ENCODE measurements at places on chromosomes 6 and 20.

DNA sequence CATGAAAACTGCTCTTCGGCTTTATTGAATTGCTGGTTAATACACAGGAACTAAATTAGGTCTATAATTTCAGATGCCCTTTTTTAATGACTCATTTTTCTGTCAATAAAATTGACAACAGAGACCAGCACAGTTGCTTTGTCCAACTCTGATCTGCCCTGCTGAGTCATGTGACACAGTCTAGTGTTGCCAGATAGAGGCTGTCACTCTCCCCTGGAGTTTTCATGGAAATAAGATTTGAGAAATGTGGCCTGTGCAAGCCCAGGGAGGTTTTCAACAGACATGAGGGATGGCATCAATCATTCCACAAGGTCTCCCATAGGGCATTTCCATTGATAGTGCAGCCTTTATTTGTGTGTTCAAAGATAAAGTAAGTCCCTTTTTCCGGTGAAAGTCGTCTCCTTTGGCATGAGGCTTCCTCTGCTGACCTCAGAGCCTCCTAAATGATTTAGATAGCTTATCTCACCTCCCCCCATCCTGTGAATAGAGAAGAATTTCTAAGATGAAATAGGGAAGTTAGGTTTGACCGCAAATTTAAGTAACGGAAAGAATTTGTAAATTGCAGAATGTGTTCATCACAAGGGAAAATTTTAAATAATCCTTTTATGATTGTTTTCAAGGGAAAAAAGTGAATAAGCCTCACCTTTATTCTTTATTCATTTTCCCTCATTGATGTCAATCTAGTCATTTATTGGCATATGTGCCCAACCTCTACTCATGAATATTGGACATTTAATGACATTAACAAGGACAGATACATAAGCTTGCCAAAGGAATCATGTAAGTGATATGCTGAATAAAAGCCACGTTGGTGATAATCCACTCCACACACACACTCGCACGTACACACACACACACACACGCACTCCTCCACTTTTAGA is 277.7 kb downstream of the ADGB start:
- no peak for DNase-seq

DNA sequence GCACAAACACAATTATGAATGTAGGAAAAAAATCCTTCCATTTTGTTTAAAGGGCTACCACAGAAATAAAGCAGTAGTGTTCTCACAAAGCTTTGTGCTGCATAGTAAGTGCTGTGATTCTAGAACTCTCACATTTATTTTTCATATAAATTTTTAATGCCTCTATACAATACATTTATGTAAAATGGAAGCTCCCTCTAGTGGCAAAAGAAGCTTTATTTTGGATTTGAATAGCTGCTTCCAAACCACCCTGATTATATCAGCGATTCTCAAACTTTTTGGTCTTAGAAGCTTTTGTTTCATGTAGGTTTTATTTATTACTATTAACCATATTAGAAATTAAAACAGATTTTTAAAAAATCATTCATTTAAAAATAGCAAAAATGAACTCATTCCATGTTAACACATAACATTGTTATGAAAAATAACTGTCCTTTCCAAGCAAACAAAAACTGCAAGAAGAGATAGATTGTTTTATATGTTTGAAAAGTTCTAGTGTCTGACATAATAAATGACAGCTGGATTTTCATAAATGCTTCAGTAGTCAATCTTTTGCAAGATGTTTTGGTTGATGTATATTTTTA is 38.4 kb downstream of the HS3ST5 start:
- DNase-seq, result peak; percentile 35

- DNase-seq, result no peak
These were observed 53.4 kb upstream of the GCM1 start for GRCh38 chr6:53202052-53202451.

DNA sequence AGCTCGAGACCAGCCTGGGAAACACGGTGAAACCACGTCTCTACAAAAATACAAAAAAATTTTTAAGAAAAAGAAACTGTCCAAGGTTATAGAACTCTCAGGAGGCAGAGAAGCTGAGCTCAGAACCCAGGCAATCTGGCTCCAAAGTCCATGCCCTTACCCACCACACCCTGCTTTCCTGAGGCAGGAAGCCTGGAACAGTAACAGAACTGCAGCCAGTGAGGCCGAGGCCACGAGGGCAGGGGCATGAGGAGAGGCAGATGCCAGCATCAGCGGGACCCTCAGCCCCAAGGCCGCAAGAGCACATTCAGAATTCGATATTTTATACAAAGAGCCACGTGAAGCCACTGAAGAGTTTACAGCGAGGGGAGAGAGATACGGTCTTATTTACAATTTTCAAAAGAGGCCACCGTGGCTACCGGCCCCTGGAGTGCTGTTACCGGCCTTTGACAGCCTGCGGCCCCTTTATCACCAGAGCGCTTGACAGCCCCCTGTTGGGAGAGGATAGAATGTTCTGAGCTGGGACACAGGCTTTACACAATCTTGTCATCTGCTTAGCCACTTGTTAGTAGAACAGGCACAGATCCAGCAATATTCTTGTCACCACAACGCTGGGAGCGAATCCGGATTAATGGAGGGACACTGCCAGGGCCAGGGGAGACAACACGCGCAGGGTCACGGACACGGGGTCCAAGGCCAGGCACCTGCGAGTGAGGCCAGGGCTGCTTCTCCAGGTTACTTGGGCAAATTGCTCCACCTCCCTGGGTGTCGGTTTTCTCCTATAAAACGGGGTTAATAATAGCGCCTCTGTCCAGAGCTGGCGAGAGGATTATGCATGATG is 5.6 kb downstream of the SPATA2 start:
- no peak for DNase-seq

- DNase-seq, result no peak
These were observed 4.8 kb downstream of the CRISP3 start for GRCh38 chr6:49739423-49739822.

GRCh38 chr6:28537065-28537464 is 11.4 kb downstream of the GPX5 start:
- peak; percentile 52 for DNase-seq

GRCh38 chr20:6115221-6115895 is 7.5 kb downstream of the FERMT1 start:
- no peak for DNase-seq

DNA sequence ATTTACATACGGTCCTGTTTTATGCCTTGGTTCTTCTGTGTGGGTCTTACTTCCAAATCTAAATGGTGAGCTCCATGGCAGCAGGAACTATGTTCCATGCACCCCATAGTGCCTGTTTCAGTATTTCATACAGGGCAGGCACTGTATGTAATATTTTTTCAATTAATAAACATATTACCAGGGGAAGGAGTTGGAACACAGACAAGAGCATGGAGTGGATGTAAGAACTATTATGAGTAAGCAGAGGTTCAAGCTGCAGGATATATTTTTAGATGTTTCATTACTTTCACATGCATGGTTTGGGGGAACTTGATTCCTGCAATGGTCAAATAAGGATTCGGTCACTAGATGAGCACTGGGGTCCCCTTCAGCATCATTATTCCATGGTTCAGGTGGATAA is 108.3 kb downstream of the KIF13A start:
- DNase-seq, result no peak

GRCh38 chr6:109236115-109237076 is 141.1 kb downstream of the CEP57L1 start:
- DNase-seq, result no peak

DNA sequence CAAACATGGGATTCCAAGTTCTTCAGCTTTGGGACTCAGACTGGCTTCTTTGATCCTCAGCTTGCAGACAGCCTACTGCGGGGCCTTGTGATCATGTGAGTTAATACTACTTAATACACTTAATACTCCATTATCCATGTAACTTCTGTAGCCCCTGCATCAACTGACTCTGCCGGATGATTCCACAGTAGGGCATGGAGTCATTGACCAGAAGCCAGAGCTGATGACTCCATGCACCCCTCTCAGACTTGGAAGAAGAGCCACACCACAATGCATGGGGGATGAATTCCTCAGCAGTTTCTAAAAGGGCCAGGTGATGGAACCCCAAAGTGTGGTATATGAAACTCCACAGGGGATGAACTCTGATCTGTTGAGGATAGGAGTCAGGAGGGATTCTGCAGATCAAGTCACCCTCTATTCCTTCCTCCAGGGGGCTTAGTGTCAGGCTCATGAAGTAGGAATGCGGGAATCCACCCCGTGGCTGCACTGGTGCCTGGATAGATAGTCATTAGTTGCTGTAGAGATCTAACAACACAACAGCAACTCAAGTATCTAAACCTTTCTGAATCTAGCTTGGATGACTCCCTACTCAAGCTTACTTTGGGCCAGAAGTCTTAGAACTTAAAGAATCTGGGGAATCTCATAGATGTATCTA is 70.2 kb downstream of the GPR6 start:
- no peak for DNase-seq

DNA sequence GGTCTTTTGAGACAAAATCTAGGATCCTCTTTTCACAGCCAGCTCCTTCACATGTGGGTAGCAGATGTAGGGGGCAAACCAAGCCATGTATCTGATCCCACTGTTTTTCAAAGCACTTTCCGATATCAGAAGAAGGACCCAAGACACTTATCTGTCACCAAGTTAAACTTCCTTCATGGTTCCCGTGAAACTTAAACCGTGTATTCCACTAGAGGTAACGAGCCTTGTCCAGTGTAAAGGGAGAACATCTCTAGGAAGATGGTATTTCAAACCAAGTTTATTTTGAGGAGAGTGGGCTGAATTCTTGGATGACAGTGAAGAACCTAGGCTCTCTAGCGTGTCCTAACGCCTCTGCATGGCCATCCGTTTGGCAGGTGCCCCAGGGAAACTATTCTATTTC is 76.3 kb downstream of the BCAS1 start:
- no peak for DNase-seq

DNA sequence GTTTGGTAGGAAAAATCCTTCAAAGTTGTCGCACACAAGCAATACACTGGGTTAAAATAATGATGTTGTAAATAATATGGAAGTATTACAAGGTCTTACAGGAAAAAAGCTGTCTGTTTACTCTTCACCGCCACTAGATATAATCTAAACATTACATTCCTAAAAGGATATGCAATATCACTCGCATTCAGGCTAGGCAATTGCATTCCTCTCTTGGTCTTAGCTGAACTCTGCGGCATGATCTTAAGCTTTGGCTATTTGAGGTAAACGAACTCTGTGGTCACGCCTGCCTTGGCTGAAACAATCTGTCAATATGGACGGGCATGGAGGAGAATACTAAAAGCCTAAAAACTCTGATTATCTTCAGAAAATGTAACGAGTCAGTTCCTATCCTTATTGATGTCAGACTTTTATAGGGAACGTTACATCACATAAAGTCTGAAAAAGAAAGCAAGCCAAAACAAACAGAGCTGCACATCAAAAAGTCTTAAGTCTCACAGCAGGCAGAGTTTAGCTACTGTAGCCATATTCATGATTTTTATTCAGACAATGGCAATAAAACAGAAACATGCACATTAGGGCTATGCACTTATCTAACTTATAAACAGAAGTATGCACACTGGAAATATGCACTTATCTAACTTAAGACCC is 30.8 kb upstream of the FILIP1 start:
- DNase-seq, result peak; percentile 66

DNA sequence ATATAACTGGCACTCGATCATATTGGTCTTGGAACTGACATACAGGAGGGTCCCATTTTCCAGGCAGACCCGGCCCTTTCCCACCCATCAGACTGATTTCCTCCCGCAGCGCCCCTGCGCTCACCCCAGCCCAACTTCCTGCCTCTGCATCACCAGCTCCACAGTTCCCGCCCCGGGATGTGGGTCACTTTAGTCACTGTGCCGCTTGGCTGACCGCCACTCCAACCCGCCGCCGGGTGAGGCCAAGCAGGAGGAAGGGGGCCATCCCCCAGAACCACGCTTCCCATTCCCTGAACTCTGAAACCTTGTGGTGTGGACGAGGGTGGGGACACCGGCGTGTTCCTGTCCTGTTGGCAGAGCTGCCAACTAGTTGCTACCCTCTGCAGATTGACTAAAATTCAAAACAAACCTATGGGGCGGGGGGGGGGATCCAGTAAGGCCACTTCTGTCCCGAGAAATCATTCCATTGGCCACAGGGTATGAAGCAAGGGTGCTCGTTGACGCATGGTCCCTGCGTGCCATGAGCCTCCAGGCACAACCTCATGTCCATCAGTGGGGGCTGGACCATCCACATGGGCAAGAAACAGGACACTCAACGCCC is 12.3 kb downstream of the TGM2 start:
- DNase-seq, result peak; percentile 94

DNA sequence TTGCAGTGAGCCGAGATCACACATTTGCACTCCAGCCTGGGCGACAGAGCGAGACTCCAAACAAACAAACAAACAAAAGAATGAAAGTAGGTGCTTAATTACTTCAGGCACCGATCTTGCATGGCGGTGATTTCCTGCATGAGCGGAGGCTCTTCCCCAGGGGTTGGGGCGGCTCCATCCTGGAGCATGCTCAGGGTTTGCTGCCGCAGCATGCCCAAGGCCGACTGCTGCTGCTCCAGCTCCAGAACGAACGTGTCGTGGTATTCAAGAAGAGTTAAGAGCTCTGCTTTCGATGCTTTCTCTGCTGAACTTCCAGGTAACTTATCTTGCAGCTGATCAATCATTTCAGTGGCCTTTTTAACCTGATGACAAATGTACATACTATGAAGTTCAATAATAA is 313.8 kb downstream of the SYNE1 start:
- no peak for DNase-seq

GRCh38 chr6:133542056-133542821 is 301.1 kb downstream of the EYA4 start:
- DNase-seq, result no peak

GRCh38 chr6:95431637-95432228 is 145.6 kb upstream of the MANEA start:
- peak; percentile 58 for DNase-seq

GRCh38 chr20:48740292-48740649 is 87.5 kb downstream of the PREX1 start:
- DNase-seq, result no peak

DNA sequence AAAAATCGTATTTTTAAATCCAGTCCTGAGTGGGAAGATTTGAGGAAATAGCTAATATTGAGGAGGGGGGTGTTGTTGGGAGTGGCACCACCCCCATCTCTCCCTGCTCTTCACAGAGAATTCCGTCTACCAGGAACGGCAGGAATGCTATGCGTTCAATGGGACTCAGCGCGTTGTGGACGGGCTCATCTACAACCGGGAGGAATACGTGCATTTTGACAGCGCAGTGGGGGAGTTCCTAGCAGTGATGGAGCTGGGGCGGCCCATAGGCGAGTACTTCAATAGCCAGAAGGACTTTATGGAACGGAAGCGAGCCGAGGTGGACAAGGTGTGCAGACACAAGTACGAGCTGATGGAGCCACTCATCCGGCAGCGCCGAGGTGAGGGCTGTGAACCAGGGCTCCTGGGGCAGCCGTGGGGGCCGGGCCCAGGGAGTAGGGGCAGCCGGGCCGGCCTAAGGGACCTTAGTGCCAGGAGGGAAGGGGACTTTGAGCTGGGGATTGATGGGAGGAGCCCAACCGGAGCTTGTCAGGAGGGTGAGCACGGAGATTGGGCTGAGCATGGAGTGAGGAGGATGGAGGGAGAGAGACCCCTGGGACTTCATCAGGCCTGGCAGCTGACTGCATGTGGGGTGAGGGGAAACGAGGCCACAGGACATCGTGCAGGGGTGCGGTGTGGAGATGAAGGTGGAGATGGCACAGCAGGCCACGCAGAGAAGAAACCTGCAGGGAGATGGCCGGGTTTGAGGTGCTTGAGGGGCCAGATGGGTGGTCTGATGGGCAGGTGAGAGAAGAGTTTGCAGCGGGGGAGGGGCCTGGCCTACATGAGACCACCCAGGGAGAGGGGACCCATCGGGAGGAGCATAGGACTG is 41.3 kb downstream of the HLA-DPB1 start:
- DNase-seq, result peak; percentile 16

- DNase-seq, result no peak
These were observed 3.1 kb downstream of the PCED1A start for GRCh38 chr20:2837221-2837960.

All from lung (tissue), 17 donors.